Femur (tissue), 1 donor: ENCODE measurements at places on chromosomes 5 and 9.
A peak's percentile ranks its signal among the peaks of the same experiment; 100 is the strongest.

DNA sequence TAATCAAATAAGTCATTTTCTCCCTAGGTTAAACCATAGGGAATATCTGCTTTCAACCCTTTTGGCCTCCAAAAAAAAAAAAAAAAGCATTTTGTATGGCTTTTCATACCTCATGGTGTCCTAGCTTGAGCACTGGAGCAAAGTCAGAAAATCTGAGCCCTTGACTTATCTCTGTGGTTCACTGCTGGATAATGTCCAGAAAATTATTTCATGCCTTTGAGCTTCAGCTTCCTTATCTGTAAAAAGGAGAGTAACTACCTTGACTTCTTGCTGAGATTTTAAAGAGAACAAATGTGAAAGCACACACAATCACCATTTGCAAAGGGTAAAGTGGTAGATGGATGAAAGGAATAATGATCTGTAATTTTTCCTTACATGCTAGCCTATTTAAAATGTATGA, 165.9 kb downstream of the ALDH1A1 start:
- DNase-seq, result no peak

DNA sequence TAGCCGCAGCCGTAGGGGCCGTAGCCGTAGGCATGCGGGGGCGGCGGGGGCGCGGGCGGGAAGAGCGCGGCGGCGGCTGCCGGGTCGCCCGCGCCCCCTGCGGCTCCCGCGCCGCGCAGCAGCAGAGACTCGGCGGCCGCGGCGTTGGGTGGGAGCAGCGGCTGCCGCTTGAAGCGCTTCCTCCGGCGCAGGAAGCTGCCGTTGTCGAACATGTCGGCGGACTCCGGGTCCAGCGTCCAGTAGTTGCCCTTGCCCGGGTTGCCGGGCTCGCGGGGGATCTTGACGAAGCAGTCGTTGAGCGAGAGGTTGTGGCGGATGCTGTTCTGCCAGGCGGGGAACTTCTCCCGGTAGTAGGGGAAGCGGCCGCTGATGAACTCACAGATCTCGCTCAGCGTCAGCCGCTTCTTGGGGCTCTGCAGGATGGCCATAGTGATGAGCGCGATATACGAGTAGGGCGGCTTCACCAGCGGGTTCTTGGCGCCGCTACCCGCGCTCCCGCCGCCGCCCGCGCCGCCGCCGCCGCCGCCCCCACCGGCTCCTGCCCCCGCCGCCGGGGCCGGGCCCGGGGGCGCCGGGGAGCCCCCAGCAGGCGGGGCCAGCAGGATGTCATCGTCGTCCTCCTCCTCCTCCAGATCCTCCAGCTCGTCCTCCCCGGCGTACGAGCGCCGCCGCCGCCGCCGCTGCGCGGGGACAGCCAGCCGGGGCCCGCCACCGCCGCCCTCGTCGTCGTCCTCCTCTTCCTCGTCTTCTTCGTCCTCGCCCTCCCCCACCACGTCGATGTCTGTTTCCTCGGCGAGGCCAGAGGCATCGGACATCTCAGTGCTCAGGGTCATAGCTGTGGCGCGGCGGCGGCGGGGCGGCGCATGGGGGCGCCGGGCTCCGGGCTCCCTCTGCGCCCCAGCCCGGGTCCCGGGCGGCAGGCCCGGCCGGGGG, 781 bp downstream of the FOXD1 start:
- DNase-seq, result peak; percentile 59

- DNase-seq, result no peak
Observed at GRCh38 chr5:106401561-106401960, 1269.2 kb downstream of the EFNA5 start.

GRCh38 chr5:83227611-83228010, 150.3 kb downstream of the XRCC4 start:
- no peak for DNase-seq

- DNase-seq, result peak; percentile 18
Observed at GRCh38 chr9:133717113-133718031, 20.8 kb downstream of the SARDH start.

DNA sequence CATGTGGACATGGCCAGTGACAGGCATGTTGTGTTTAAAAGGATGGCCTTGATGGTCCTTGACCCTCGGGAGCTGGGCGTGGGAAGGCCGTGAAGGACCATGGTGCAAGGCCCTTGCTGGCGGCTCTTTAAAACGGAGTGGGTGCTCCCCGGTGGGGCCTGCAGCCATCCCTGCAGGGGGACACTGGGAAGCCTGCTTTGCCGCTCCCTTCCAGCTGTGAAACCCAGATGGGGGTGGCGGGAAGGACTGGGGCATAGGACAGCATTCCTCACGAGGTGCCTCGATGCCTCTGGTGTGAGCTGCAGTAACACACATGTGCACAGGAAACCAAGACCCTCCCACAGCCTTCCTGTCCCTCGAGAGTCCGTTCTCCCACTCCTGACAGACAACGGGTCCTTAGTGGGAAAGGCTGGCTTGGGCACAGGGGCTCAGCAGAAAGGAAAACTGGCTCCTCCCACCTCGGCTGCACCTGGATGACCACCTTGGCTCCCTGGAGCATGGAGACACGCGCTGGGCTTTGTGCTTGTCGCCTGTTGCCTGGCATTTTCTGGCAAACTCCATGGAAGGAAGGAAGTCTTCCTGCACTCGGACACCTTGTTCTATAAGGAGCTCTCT, 30.3 kb upstream of the IRX4 start:
- no peak for DNase-seq

- DNase-seq, result no peak
Observed at GRCh38 chr5:1243487-1244130, 18.4 kb downstream of the SLC6A18 start.

- DNase-seq, result no peak
Observed at GRCh38 chr5:10118150-10118549, 131.5 kb downstream of the ATPSCKMT start.
